ENCODE measurements at places on chromosomes 2 and 18. TPM values are rescaled to one million over a fixed set of nuclear protein-coding genes. Genes with fewer than 3 reads are reported as not detected.
A peak's percentile ranks its signal among the peaks of the same experiment; 100 is the strongest.

Gene COL6A3
- total RNA-seq = 17.3 TPM

DNA sequence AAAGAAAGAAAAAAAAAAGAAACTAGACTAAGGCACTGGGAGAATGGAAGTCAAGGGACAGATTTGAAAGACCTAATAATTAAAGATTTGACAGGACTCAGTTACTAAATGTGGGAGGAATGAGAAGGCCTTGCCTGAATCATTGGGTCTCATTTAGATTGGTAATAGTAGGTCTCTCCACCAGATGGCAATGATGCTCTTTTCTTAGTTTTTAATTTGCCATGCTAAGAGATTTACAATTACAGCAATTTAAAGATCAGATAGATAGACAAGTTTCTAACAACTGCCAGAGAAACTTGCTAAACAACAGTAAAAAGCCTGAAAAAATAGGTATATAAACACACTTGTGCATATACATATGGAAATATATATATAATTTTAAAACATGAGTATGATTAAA lies 153.0 kb downstream of the TMEM247 start:
- no peak for DNase-seq

GRCh38 chr2:202510911-202511310 lies 123.9 kb upstream of the FAM117B start:
- no peak for DNase-seq

GRCh38 chr2:32977228-32977758 lies 30.5 kb downstream of the LTBP1 start:
- no peak for DNase-seq

- no peak for DNase-seq
Observed at GRCh38 chr18:40558706-40559392, 1396.2 kb upstream of the PIK3C3 start.

Gene PKDCC
- total RNA-seq = not detected

- DNase-seq = no peak
Observed at GRCh38 chr2:81276595-81276994, 972.0 kb upstream of the LRRTM1 start.

Gene IL1RL1
- total RNA-seq = 1.6 TPM

- DNase-seq = no peak
Observed at GRCh38 chr2:219605607-219605954, 7.9 kb downstream of the STK11IP start.

Gene ZBTB7C
- 0.05 TPM for total RNA-seq

GRCh38 chr2:230906471-230907230 lies 18.4 kb downstream of the GPR55 start:
- DNase-seq = no peak

- DNase-seq = no peak
Observed at GRCh38 chr2:19829672-19830071, 72.1 kb downstream of the TTC32 start.

- no peak for DNase-seq
Observed at GRCh38 chr2:177245010-177245422, 19.5 kb downstream of the NFE2L2 start.

Gene ANKRD23
- 5.7 TPM for total RNA-seq

Gene SLC35F6
- 7.2 TPM for total RNA-seq

Gene REG1B
- total RNA-seq = not detected

- no peak for DNase-seq
Observed at GRCh38 chr2:223747392-223748042, 89.9 kb downstream of the AP1S3 start.

Gene TNFAIP6
- not detected for total RNA-seq

- no peak for DNase-seq
Observed at GRCh38 chr18:78783564-78783960, 196.1 kb upstream of the SALL3 start.

- DNase-seq = no peak
Observed at GRCh38 chr2:179235463-179236108, 29.0 kb downstream of the SESTD1 start.

- DNase-seq = no peak
Observed at GRCh38 chr2:23859983-23860382, 66.9 kb downstream of the ATAD2B start.

Gene STK17B
- 279 TPM for total RNA-seq

- peak; percentile 54 for DNase-seq
Observed at GRCh38 chr2:46239175-46239846, 57.9 kb upstream of the EPAS1 start.

Gene RAB27B
- 0.19 TPM for total RNA-seq

- no peak for DNase-seq
Observed at GRCh38 chr18:35028536-35028935, 12.7 kb upstream of the MAPRE2 start.

Gene ACTG2
- 0.22 TPM for total RNA-seq

Gene TMEM247
- not detected for total RNA-seq

GRCh38 chr2:134639265-134639664 lies 79.5 kb downstream of the TMEM163 start:
- no peak for DNase-seq

- DNase-seq = no peak
Observed at GRCh38 chr2:241312082-241312481, 3.4 kb downstream of the HDLBP start.

DNA sequence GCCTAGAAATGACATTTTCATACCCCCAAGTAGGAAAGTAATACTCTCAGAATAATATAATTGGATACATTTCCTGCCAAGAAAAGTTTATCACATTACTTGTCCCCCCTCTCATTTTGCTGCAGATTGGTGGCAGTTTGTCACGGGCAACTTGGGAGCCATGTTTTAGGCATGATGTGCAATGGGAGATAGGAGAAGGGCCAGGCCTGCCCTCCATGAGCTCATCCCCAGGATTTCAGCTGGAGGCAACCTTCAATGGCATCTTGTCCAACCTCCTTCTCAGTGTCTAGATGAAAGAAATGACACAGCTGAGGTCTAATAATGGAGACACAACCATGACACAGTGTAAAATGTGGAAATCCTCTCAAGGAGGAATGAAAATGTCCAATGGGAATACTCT lies 11.4 kb upstream of the RAB31 start:
- DNase-seq = no peak

Gene SCRN3
- 17.1 TPM for total RNA-seq

Gene C18orf32
- total RNA-seq = 28.7 TPM

- DNase-seq = no peak
Observed at GRCh38 chr18:8359076-8359475, 250.2 kb upstream of the RAB12 start.

DNA sequence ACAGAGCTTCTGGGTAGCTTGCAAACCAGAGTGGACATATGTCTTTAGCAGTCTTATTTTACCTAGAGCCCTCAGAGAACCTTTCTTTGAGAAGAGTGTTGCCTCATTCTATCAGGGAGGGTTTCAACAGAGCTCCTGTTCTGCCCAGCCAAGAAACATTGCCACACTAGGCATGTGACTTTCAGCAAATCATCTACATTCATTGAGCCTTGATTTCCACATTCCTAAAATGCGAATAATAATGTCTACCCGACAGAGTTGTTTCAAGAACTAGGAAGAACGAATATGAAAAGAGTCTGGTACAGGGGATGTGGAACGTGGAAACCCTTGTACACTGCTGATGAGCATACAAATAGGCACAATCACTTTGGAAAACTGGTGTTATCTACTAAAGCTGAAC lies 7.8 kb upstream of the PRKAG3 start:
- no peak for DNase-seq

DNA sequence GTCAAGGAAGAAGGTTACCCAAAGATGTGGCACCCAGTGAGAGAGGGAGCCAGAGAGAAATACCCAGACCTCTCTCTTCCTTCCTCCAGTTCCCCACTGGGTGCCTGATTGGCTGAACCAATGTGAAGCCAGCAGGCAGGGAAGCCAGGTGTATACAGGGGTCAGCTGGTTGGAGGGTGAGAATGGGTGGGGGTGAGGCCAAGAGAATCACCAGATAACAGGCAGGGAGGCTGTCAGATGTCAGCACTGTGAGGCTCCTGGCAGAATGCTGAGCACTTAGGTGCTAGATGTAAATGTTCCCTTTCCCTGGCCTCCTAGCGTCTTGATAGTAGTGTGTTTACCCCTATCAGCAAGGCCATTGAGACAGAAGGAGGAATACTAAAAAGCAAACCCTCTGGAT lies 104.0 kb upstream of the MGAT5 start:
- no peak for DNase-seq

- DNase-seq = no peak
Observed at GRCh38 chr2:212536817-212537725, 1.5 kb downstream of the ERBB4 start.

GRCh38 chr2:240469239-240469636 lies 33.8 kb downstream of the GPC1 start:
- DNase-seq = no peak

- DNase-seq = no peak
Observed at GRCh38 chr2:238573916-238574315, 147.2 kb downstream of the ASB1 start.

GRCh38 chr2:37746883-37747282 lies 75.4 kb upstream of the CDC42EP3 start:
- DNase-seq = no peak

DNA sequence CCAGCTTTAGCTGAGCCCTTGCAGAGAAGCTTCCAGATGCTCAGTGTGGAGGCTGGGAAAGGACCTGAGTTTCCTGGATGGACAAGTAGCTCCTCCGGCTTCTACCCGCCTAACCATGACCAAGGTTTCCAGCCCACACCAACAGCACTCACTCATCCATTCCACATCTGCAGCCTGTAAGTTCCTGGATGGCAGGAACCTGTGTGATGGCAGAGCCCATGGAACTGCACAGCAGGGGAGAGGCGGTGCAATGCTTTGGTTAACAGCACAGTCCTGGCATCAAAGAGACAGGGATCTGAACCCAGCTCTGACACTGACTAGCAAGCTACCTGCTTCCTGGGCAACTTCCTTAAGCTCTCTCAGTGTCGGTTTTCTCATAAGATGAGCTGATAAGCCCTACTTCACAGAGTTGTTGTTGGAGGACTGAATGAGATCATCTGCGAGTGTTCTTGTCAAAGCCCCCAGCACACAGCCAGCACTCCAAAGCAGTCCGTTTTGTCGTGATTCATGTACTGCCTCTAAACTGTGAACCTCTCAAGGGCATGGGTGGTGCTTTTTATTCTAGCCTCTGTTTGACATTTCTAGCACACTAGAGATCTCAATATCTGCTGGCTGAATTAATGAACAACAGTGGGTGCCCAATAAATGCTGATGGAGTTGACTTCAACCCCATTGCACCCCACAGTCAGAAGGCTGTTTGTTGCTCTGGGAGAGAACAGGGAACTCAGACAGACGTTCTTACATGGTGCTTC lies 41.6 kb upstream of the OTOF start:
- DNase-seq = no peak

Gene CRIM1
- 2.6 TPM for total RNA-seq

DNA sequence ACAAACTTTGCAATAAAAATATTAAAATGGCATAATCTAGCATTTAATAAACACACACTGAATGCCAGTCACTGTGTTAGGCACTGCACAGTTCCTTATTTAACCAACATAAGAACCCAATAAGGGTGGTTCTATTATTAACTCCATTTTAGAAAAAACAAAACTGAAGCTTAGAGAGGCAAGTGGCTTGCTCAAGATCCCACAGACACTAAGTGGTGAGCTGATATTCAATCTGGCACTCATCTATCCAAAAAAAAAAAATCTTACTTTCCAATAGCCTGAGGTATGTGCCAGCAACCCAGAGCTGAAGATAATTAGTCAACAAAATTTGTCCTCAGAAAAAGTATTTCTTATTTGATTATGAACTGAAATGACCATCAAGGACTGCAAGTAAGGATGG lies 799 bp downstream of the CYTIP start:
- no peak for DNase-seq

Gene SMYD1
- total RNA-seq = not detected

Gene REEP1
- total RNA-seq = 0.63 TPM

DNA sequence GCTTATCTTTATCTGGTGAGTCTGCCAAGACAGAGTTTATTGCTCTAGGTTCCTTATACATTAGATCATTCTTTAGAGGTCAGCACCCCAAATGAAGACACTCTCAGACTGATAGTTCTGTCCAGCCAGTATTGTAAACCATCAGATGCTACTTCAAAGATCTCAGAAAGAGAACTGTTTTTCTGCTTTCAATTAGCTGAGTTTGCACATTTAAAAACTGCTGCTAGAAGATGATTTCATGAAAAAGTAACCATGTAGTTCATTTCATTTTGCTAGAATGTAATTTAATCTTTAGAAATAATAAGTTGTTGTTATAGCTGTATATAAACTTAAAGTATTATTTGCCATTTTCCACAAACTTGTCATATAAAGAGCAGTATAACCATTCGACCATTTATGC lies 344.5 kb upstream of the ATP5MC3 start:
- DNase-seq = no peak
